Fibroblast of the conjunctiva (primary cell): ENCODE measurements at places on chromosomes 2 and 18.

DNA sequence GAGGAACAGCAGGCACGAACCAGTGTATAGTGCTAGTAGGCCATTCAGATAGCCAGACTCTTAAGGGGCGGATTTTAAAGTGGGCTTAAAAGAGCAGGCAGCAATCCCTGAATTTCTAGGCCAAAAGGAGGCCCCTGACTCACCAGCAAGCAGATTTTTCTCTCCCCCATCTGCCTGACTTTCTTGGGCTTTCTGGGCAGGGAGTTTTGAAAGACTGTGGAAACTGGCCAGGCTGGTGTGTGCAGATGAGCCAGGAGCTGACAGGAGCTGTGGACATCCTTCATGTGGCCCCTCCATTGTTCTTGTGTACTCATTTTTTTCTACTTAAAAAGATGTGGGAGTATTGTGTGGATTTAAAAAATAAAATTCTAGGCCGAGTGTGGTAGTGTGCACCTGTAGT, 59.0 kb downstream of the GLI2 start:
- peak; percentile 50 for DNase-seq

DNA sequence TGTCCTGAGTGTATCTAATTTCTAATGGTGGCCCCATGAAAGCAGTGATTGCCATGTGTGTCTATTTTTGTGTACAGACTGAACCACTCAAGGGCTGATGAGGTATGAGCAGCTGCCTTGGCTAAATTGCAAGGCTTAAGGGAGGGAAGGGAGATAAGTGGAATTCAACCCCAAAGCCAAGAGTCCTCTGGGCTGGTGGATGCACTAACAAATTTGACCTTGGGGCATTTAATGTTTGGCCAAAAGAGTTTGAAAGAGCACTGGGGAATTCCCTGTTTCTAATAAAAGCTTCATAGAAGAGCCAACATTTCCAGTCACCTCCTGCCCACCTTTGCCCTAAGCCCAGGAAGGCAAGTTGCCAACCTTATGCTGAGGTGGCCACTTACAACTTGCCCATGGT, 172.1 kb downstream of the SETBP1 start:
- no peak for DNase-seq

GRCh38 chr2:134070281-134070741, 183.6 kb upstream of the MGAT5 start:
- DNase-seq, result no peak

GRCh38 chr2:6556755-6557154, 309.0 kb downstream of the CMPK2 start:
- DNase-seq, result peak; percentile 17

DNA sequence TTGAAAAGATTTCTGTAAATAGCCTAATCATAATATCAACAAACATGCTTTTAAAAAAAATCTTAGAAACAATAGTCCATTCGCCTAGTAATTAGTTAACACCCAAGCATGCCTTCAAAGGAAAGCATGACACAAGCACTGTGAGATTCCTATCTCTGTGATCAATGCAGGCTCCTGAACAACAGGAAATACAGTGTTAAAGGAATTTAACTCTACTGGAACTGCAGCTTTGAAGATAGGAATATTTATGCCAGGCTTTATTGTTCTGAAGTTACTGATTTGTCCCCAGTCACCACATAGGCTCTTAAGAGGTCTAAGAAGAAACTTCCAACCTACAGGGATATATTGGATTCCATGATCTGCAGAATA, 15.4 kb upstream of the FAM124B start:
- no peak for DNase-seq

DNA sequence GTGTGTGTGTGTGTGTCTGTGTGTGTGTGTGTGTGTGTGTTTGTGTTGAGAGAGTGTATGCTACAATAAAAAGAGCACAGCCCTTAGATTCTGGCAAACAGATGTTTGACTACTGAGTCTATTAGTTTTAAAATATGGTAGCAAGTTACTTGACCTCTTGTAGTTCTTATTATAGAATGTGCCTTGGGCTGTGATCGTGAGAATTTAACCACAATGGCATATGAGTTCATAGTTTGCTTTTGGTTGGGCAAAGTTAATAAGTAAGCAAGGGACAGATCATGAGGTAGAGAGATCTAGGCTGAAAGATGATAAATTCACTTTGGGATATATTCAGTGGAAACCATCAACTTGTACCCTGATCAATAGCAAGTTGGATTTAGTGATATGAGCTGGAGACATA, 334.3 kb upstream of the VWC2L start:
- no peak for DNase-seq

GRCh38 chr2:73281244-73281643, 3.0 kb downstream of the FBXO41 start:
- DNase-seq, result no peak

- DNase-seq, result no peak
Observed at GRCh38 chr2:207015901-207016300, 76.6 kb downstream of the CPO start.

GRCh38 chr2:109403841-109404201, 209.9 kb downstream of the SEPTIN10 start:
- DNase-seq, result no peak

- DNase-seq, result no peak
Observed at GRCh38 chr2:201126308-201127151, 10.6 kb downstream of the CFLAR start.

DNA sequence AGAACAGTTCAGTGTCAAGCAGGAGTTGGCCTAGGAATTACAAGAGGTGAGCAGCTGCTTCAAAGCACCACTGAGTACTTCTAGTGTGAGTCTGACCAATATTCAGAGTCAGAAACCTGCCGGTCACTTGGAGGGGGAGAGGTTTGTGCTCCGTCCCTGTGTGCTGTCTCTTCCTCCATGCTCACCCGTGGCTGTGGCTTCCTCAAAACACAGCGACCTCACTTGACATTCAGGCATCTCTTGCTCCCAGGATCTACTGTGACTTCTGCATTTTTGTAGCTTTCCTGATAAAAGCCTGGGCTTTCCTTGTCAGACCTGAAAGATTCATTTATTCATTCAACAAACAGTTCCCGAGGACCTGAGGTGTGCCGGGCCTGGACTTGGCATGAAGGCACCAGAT, 32.9 kb downstream of the TPRKB start:
- no peak for DNase-seq

GRCh38 chr18:78561757-78562510, 417.7 kb upstream of the SALL3 start:
- no peak for DNase-seq

DNA sequence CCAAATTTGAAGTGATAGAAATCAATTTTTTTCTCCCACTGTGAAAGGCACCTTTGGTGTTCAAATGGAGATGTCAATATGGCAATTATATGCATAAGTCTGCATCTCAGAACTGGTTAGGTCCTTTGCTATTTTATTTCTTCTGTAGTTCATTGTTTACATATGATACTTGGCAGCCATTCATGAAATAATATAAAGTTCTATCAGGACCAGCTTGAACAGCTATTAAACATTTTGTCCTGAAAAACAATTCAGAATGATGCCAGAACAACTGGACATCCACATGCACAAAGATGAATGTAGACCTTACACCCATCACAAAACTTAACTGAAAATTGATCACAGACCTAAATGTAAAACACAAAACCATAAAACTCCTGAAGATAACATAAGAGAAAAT, 41.8 kb upstream of the ARHGAP28 start:
- no peak for DNase-seq

DNA sequence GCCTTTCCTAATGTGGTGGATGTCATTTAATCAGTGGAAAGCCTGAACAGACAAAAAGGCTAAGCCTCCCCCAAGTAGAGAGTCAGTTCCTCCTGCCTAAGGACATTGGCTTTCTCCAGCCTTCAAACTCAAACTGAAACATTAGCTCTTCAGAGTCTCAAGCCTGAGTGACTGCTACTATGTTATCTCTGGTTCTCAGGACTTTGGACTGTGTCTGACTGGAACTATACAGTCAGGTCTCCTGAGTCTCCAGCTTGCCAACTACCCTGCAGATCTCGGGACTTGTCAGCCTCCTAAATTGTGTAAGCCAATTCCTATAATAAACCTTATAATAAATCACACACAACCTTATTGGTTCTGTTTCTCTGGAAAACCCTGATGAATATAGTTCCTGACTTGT, 12.6 kb downstream of the HYCC2 start:
- DNase-seq, result no peak

DNA sequence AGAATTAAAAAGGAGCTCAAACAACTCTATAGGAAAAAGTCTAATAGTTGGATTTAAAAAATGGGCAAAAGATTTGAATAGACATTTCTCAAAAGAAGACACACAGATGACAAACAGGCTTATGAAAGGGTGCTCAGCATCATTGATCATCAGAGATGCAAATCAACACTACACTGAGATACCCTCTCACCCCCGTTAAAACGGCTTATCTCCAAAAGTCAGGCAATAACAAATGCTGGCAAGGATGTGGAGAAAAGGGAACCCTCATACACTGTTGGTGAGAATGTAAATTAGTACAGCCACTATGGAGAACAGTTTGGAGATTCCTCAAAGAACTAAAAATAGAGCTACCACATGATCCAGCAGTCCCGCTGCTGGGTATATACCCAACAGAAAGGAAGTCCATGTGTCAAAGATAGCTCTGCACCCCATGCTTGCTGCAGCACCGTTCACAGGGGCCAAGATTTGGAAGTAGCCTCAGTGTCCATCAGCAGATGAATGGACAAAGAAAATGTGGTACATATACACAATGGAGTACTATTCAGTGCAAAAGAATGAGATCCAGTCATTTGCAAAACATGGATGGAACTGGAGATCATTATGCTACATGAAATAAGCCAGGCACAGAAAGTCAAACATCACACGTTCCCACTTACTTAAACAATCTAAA, 46.7 kb upstream of the B3GNT7 start:
- DNase-seq, result no peak

- no peak for DNase-seq
Observed at GRCh38 chr2:155200753-155201152, 502.3 kb downstream of the KCNJ3 start.

DNA sequence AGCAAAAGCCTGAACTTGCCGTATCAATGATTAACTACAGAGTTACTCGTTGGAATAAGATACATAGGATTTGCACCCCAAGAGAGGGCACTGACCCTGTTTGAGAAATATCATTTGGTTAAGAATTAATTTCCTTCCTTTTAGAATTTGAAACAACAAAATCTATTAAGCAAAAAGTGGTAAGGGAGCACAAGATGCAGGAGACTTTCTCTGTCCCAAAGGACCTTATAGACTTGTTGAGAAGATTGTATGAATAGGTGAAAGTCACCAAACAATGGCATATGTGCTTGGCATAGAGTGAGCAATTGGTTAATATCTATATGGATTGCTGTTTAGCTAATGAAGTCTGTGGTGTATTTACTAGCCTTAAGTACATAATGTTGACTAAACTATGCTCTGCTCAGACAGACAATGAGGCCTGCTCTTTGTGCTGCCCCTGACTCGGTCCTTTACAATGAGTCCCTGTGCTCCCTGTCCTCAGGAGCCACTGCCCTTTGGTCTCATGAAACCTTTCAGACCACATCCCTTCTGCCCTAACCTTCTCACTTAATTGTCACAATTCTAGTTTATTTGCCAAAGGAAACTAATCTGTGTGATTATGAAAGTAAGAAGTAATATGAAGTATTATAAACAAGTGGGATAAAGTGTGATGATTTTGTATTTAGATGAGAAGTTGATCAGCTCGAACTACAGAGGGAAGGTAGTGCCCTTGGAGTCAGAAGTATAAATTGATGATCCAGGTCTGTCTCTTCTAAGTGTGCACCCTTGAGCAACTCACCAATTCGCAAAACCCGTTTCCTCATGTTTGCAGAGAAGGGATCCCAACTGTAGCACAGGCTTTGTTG, 21.2 kb upstream of the HNMT start:
- DNase-seq, result no peak

GRCh38 chr2:241638940-241639339, 1.4 kb downstream of the ATG4B start:
- DNase-seq, result no peak

GRCh38 chr2:129775952-129776653, 203.4 kb upstream of the RAB6C start:
- DNase-seq, result no peak

GRCh38 chr18:77032181-77032701, 100.3 kb downstream of the MBP start:
- no peak for DNase-seq

DNA sequence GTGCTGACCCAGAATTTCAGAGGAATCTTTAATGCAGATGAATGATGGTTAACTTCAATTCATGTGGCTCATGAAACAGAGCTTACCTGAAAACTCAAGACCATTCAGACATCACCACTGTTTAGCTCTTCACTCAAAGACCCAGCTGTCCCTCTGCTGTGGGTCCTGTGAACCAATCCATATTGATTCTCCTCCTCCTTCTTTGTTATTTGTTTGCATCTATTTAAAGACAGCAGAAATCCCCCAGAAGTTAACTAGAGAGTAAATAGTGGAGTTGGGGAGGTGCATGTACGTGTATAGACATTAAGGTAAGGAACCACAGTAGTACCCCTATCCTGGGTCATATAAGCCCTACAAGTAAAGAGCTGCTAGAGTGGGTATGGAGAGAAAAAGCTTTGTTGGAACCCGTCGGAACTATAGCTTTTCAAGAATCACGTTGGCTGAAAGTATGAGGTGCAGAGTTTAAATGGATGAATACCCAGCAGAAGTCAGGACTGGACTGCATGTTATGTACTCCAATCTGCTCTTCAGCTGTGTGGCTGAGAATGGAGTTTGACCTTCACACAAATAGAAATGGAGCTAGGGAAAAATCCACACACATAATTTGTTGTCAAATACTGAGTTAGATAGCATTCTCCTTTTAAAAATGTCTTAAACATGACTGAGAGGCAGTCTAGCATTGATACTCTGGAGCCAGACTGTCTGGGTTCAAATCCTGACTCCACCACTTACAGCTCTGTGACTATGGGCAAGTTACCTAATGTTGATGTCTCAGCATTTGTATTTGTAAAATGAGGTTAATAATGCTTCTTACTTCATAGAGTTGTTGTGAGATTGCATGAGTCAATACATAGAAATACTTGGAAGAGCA, 81.7 kb upstream of the HK2 start:
- no peak for DNase-seq

DNA sequence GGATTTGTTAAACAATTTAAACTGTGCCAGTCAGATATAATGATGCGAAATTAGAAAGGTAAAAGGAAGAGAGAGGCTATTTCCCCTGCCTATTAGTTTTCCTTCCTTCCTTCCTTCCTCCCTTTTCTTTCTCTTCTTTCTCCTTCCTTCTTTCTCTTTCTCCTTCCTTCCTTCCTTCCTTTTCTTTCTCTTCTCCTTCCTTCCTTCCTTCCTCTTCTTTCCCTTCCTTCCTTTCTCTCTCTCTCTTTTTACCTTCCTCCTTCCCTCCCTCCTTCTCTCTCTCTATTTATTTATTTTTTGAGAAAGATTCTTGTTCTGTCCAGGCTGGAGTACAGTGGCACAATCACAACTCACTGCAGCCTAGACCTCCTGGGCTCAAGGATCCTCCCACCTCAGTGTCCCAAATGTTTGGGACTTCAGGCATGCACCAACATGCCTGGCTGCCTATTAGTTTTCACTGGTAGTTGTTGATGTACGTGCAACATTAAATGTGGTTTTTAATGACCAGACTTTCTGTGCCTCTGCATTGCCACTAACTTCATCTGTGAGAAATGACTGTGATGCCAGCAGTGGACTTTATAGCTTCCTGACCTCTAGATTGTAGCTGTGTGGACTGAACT, 48.7 kb upstream of the NFE2L2 start:
- DNase-seq, result no peak

GRCh38 chr2:72153026-72153791, 5.5 kb upstream of the CYP26B1 start:
- no peak for DNase-seq
